ENCODE measurements at places on chromosomes 5 and 9.

GRCh38 chr9:77939149-77939668 lies 92.4 kb downstream of the GNAQ start:
- no peak for DNase-seq

GRCh38 chr5:74328221-74328630 lies 312.3 kb downstream of the ENC1 start:
- no peak for DNase-seq

DNA sequence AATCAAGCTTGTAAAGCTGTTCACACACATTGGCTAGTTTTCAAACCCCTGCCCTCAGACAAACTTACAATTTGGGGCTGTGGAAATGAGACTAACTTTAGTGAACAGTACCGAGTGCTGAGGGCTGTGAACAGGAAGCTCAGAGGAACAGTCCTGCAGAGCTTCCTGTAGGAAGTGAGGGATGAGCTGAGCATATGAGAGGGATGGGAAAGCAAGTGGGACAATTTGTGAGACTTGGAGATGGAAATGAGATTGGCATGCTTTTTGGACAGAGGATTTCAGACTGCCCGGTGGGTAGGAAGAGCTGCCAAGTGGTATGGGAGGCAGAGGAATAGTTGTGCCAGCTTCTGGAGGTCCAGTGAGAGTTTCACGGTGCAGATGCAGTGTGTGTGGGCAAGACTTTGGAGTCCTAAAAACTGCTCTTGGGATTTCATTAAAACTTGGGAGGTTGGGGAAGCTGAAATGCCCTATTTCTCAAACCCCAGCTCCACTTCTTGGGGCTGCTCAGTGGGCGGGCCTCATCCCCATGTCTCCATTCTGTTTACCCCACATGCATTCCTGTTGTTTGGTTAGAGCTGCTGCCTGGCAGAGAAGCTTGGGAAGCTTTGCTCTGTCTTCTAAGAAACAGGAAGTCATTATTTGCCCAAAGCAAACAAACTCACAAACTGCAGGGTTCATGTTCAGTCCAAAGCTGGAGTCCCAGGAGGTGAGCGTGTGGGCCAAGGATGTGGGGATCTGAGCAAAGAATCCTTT lies 267.5 kb downstream of the ZSWIM6 start:
- no peak for DNase-seq

DNA sequence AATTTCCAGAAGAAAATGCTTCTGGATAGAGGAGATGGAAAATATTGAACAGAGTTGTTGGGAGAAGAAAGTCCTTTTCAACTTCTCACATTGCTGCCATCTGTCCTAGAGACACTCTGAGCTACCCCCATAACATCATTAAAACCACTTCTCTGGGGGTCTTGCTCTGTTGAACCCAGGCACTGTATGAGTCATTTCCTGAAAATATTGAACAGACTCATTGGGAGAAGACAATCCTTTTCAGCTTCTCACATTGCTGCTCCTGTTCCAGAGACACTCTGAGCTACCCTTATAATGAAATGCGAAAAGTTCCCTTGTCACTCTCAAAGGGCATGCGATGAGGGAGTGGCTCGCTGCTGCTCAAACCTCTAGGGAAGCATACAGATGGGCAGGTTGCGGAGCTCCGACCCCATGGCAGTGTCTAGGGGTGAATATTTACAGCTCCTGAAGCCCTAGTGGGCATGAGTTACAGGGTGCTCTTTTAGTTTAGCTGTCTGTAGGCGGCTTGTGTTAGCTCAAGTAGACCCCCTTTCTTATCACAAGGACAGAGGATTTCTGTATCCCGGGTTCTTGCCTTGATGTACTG lies 90.7 kb downstream of the CDKN2A start:
- no peak for DNase-seq

GRCh38 chr5:7320701-7321301 lies 75.1 kb upstream of the ADCY2 start:
- no peak for DNase-seq

GRCh38 chr9:113511856-113512761 lies 48.6 kb downstream of the RGS3 start:
- peak; percentile 98 for DNase-seq

- DNase-seq: no peak
These were observed 18.3 kb downstream of the SUSD3 start for GRCh38 chr9:93076792-93077128.

DNA sequence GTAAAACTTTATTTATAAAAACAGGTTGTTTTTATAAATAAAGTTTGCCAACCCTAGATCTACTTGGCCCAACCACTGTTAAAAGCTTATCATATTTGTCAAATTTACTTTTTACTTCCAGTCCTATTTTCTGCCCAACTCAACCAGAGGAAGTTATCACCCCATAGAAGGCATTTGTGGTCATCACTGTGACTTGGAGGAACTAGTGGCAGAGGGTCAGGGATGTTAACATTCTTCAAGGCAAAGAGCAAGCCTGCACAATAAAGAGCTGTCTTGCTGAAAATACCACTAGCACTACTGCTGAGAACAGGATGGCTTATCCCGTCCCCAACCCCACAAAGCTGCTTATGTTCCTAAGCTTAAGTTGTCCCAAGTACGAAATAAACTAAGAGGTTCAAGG lies 22.3 kb downstream of the TTC33 start:
- no peak for DNase-seq

DNA sequence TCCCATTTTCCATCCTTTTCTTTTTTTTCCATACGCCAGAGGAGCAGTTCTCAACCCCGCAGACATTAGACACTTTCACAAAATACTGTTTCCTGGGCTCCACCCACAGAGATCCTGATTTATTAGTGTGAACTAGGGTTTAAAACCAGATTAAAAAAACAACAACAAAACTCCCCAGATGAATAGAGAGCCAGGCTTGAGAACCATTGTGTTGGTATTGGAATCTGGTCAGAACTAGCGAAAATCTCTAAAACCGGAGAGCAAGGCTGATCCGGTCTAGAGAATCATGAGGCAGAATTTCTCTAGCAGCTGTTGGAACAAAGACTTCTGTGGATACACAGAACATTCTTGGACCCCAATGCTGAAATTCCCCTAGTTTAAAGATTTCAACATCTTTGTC lies 173.0 kb downstream of the PCSK1 start:
- DNase-seq: no peak

- DNase-seq: no peak
These were observed 38.3 kb downstream of the DAPK1 start for GRCh38 chr9:87535817-87536539.

GRCh38 chr5:134029156-134029555 lies 24.4 kb upstream of the VDAC1 start:
- no peak for DNase-seq
